ENCODE measurements at places on chromosomes 3 and 15.
A peak's percentile ranks its signal among the peaks of the same experiment; 100 is the strongest.

DNA sequence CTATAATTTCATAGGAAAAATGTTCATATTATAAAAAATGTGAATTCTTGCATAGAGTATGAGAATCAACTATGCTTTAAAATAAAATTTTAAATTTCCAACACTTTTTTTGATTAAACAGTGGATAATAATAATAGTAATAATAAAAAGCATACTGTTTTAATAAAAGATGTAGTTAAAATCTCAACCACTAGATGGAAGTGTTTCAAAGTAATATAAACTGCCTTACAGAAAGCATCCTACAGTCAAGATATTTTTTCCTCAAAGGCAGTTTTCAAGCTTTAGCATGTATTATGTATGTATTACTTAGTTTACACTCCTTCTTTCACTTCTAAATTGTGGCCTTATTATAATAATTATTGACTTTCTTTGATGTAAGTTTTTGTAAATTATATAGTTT is 217.5 kb downstream of the CHL1 start:
- no peak for DNase-seq

DNA sequence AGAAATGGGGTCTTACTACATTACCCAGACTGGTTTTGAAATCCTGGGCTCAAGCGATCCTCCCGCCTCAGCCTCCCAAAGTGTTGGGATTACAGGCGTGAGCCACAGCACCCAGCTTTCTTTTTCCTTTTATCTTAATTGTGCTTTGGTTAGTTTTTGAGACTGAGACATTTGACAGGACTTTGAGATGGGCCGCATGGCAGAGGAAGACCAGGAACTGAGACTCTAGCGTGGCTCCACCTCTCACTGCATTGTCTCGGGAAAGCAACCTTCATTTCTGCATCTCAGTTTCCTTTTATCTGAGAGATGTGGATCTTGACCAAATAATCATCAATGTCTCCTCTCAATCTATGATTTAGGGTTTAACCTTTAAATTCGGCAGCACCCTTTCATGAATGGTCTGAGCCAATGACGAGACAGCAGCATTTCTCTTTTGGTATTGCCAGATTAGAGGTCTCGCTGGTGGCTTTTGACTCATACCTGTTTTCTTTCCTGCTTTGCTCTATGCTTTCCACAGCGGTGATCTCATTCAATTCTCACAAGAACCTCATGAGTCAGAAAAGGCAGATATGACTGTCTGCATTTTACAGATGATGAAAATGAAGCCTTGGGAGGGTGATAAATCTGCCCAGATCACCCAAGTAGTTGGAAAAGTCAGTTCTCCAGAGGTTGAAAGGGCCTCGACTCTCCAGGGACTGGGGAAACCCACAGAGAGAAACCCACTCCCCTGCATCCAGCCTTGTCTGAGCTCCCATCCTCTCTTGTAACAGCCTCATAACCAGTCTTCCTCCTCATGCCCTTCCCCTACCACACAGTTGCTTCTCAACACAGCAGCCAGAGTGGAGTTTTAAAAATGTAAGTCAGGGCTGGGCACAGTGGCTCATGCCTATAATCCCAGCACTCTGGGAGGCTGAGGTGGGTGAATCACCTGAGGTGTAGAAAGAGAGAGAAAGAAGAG is 84.8 kb upstream of the FOXB1 start:
- no peak for DNase-seq

GRCh38 chr3:169402672-169403360 is 260.7 kb downstream of the MECOM start:
- DNase-seq: no peak

DNA sequence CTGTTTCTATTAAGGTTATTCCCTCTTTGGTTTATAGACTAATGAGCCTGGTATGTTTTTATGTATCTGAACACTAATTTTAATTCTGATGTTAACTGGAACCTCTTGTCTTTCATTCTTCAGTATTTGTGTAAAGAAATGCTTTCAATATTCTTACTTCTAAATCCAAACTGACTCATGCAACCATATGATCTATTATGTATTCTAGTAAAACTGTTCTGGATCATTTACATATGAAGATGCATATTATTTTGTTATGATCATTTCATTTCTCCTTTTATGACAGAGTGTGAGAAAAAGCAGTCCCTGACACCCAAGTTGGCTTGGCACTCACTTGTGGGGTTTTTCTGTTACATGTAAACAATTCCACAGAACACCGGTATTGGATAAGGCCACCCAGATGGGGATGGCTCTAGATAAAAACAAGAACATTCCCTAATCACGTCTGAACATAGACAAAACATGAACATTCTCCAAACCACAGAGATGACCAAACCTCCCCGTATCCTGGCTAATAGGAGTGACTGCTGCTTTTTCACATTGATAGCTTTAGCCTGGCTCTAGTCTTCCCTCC is 72.2 kb upstream of the EPHB3 start:
- no peak for DNase-seq

DNA sequence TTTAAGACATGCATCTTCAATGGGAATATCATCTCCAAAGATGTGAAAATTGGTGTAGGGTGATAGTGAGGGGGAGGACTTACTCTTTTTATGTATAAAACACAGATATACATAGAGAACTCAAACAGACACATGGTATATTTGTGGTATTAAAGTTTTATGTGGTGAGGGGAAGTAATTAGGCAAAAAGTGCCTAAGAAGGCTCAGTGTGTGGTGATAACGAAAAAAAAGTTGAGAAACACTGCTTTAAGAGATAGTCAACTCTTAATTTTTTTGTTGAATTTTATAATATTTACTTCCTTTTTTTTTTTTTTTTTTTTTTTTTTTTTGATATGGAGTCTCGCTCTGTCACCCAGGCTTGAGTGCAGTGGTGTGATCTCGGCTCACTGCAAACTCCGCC is 174.2 kb upstream of the FRMD4B start:
- DNase-seq: no peak

GRCh38 chr3:184599143-184599542 is 37.6 kb downstream of the EPHB3 start:
- no peak for DNase-seq

DNA sequence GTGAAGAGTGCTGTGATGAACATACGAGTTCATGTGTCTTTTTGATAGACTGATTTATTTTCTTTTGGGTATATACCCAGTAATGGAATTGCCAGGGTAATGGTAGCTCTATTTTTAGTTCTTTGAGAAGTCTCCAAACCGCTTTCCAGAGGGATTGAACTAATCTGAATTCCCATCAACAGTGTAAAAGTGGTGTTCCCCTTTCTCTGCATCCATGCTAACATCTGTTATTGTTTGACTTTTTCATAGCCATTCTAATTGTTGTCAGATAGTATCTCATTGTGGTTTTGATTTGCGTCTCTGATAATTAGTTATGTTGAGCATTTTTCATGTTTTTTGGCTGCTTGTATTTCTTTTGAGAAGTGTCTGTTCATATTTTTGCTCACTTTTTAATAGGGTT is 54.8 kb upstream of the UTS2B start:
- no peak for DNase-seq

DNA sequence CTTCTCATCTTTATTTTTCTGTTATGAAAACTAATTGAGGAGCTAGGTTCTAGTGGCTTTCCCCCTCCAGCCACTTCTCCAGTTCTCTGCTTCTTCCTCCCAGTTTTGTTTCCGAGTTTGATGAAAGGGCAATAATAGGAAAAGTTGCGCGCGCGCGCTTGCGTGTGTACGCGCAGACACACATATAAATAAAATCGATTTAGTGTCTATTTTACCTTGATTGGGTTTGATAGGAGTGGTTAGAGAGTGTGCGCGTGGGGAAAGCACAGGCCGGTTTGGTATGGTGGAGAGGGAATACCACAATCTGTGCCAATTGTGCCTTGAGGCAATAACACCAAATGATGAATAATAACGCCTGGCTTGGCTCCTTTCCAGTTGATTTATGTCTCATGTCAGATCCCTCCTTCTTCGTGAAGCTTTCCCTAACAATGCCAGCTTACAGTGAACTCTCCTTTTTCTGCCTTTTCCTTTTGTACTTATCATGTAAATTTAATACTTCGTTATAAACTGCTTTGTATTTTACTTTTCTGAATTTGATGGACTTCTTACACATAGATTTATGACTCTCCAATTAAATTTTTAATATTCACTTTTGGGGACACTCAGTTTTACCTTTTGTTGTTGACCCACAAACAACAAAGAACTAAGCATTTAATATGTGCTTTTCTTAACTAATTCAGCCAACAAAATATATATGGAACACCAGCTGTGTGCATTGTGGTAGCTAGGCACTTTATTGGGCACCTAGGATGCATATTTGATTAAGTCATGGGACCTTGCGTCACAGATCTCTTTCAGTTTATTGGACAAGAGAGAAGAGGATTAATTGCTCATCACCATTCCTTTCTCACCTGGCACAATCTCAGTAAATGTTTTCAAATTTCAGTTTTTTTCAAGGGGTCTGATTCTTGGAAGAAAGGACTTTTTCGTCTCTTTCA is 1.7 kb downstream of the TIPARP start:
- no peak for DNase-seq

- no peak for DNase-seq
These were observed 119.4 kb upstream of the PRR20G start for GRCh38 chr3:127407026-127407939.

GRCh38 chr3:52004906-52005395 is 9.3 kb upstream of the RPL29 start:
- no peak for DNase-seq

DNA sequence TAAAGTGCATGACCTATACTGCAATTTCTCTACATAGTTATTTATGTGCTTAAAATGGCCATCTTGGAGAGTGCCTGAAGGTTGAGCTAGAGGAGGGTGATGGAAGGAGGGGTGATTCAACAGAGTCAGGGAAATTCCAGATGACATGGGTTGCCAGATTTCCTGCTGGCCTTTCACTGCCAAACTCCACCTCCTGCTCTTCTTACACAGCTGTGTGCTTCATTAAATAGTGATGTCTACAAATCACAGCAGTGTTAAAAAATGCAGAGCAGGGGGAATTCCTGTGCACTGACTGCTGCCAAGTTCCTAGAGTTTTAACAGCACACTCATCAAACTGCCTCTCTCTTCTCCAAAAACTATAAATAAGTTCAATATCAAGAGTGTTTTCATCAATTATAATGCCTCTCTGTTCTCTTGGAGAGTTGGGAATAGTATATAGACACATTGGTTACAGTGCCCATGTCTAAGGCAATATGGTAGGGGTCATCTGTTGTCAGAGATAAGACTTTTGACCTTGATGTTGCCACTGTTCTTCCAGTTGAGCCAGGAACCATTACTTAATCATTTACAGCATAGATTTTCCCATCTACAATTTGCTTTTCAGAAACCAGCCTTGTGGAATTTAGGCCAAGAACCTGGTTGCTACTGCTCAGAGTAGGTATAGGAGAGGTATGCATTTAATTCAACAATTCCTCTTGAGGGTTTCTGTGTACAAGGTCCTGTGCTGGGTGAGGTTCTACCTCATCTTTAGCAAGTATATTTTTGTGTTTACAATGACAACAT is 79.6 kb downstream of the TP63 start:
- DNase-seq: no peak

DNA sequence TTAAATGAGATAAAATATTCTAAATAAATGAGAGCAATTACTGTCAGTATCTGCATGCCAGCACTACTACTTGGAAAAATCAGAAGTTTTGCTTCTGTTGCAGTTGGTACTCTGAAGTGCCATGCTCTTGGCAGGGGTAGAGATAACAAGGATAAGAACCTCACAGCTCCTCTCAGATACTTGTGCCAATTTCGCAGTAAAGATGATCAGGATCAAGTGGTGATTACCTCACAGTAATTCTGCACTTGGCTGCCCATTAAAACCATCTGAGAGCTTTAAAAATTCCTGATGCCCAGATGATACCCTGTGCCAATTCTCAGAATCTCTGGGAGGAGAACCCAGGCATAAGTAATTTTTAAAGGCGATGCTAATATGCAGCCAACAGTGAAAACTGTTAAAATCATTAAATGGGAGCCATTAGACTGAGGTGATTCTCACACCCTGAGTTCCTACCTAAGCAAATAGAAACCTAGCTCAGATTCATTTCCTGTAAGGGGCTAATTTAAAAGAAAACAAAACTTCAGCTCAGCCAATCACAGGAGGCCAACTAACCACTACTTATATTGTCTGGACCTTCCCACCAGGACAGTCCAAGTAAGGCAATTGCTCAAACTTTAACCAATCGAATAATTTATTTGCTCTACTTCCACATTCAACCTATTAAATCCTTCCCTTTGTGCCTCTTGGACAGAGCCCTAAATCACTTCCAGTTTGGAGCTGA is 171.2 kb downstream of the KCNMB2 start:
- no peak for DNase-seq

DNA sequence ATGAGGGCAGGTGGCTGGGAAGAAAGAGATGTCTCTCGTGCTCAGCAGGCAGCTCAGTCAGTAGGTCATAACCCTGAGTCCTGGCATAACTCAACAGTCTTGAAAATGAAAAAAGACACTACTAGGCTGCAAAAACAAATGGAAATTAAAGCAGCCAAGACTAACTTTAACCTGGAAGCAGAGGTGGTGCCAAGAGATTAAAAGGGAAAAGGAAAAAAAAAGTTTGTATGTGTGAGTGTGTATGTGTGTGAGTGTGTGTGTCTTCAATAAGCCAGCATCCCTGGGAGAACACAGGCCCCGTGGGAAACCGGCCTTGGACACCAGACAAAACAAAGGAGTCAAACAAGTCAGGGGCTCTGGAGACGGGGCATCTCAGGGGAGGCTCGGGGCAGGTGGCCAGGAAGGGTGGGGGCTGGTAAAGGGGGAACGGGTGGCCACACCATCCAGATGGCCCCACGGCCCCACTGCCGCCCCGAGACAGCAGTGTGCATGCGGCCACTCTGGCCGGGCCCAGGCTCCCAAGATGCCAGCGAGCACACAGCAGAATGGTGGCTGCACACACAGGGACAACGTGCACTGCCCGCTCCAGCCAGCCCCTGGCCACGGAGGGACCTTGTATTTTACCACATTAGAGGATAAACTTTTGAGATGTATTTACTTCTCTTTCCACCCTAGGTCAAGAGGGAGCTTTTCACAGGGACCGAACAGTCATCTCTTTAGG is 23.8 kb downstream of the CYFIP1 start:
- peak; percentile 37 for DNase-seq

GRCh38 chr3:37704064-37704463 is 157.6 kb upstream of the CTDSPL start:
- no peak for DNase-seq

DNA sequence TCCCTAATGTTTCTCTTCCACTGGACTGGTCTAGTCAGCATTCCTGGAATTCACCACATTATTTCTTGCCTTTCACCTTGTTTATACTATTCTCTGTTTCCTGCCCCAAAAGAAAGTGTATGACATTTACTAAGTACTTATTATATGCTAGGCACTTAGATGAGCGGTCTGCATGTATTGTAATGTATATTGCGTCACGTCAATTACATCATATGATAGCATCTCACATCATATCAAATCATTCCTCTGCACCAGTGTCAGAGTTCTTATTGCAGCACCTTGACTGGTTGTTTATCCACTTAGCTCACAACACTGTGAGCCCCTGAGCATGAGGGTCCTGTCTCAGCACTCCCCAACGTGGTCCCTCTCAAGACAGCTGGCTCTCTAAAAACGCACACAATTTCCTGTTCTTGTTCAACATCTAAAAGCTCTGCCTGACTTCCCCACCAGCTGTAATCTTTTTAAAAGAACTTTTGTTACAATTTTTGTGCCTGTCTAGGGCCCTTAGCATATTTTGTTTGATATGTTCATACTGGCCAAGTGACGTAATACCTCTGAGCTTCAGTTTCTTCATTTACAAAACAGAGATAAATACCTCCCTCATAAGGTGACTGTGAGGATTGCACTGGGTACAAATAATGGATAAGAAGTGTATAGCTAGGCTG is 58.8 kb downstream of the ARHGAP31 start:
- DNase-seq: no peak

GRCh38 chr3:115007966-115008365 is 139.1 kb downstream of the ZBTB20 start:
- DNase-seq: no peak
